ENCODE measurements at places on chromosomes 4 and X.

GRCh38 chr4:178196751-178197374 is 754.6 kb upstream of the AGA start:
- DNase-seq = no peak

DNA sequence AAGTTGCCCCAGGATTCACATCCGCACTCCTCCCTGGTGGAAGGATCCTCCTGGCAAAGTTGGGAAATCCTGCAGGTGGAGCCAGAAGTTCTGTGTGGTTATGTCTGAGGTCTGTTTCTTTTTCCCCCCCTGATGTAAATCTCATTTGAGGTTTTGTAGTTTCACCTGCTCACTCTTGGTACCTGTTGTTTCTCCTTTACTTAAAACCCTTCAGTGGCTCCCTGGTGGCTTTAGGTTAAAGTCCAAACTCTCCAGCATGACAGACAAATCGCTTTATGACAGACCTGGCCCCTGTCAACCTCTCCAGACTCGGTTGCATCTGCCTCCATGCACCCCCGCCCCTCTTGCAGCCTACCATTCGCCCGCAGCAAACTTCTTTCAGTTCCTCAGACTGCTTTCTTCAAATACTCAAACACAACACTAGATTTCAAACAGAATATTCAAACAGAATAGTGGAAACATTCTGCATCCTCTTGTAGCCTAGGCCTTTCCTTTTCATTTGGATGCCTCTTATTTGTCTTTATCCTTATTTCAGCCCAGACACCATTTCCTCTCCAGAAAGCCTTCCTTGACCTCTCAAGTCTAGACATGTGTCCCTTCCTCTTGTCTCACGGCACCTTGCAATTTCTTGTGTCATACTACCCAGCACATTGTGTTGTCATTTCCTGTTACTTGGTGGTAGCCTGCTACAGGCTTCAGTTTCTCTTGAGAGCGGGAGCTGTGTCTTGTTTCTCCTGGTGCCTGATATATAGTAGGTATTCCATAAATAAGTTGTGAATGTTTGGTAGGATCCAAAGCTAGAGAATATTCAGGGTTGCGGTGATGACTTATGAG is 24.8 kb downstream of the IL13RA1 start:
- no peak for DNase-seq

- no peak for DNase-seq
Measured at GRCh38 chr4:13464973-13465372, 19.2 kb downstream of the RAB28 start.

GRCh38 chrX:64394059-64394873 is 986 bp downstream of the MTMR8 start:
- no peak for DNase-seq

DNA sequence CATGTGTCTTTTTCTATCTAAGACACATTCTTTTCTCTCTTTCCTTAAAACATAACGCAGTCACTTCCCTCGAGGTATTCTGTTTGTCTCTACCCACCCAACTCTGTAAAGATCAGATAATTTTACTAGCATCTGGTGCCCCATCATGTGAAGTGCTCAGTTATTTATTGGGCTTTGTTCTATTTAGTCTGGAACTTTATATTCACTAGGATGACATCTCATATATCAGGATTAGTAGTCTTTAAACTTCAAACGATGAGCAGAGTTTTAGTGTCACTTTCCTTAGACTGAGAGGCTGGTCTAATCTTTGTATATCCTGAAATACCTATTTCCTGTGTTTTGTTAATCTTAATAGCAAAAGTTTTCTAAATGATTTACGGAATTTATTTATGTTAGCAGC is 445.5 kb upstream of the NDST3 start:
- DNase-seq = no peak

DNA sequence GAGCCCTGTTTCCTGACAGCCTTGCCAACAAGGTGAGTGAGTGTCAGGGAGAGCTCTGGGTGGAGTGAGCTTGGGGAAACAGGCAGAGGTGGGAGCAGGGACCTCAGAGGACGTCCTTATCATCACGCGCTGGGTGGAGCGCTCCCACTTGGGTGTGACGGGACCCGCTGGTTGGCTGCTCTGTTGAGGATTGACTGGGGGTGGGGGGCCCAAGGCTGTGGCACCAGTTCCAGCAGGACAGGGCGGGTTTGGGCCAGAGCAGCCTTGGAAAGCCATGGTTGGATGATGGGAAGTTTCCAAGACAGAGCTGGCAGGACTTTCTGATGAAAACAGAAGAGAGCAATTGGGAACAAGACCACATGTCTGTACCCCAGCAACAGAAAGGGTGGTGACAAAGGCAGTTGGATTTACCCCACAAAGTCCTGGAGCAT is 3.0 kb upstream of the PCGF3 start:
- DNase-seq = no peak

DNA sequence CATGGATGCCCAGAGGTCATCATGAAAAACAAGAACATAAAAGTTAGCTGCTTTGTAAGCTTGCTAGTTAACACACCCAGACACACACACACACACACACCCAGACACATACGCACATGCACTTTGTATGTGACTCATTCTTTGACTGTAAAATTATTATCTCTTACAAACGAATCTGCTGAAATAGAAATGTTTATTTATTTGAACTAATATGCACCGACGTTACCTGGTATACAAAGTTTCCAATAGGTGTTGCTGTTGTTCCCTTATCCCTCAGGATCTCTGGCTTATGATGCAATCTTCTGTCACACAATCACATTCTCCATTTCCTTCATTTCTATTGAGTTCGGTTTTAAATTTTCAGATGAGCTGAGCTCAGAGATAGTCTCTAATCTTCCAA is 209.3 kb downstream of the PTTG2 start:
- DNase-seq = no peak

DNA sequence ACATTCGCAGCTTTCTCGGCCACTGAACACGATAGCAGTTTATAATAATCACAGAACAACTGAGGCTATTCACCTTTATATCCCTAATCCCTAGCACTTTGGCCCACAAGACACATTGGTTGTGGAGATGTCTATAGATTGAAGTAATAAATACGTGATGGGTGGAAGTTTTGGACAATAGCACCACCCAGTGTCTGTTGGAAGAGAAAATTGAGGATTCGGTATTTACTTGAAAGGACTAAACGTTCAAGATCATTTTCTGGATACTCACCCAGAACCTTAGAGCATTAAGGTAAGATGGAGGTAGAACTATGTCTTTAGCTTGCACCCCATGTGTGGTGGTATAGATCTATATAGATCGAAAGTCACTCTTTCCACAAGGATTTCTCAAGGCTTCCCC is 787 bp upstream of the TMSB15A start:
- DNase-seq = no peak

DNA sequence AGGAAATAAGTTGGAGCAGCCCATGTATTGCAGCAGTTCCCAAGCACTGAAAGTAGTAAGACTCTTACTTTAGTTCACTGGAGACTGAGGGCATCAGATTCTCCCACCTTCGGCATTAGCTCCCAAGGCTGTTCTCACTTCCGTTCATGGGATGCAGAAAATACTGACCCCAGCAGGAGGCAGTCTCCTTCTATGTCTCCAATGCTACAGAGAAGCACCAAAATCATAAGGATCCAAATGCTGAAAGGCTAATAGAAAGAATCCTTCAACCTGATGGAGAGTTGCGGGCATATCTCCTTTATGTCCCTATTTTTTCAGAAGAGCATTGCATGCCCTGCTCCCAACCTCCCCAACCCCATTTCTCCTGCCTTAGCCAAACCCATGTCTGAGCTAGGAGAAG is 32.4 kb downstream of the ADH7 start:
- no peak for DNase-seq

DNA sequence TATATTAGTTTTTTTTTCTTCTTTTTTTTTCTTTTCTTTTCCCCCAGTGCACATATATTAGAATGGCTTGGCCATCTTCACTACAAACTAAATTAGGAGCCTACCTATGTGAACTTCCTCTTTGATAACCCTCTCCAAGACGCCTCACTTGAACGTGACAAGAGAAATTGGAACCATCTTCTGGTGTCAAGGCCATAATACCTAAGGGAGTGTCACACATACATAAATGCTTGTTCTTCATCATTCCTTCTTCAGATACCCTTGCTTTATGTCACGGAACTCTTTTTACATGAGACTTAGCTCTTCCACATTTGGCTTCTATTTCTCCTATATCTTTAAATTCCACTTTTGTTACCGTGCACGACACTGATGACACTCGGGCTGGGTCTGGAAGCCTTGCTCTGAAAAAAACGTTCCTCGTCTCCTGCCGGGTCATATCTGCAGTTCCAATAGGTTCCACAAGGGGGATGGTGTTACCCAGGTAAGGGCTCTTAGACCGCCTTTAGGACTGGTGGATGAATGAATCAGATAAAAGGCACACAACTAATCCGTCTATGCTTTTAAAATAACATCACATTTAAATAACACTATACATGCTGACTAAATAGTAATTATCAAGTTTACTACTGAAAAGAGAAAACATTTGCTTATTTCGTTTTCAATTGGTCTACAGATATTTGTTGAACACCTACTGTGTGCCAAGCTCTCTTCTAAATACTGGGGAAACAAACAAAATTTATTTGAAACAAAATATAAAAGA is 19.9 kb downstream of the DGAT2L6 start:
- DNase-seq = peak; percentile 74

DNA sequence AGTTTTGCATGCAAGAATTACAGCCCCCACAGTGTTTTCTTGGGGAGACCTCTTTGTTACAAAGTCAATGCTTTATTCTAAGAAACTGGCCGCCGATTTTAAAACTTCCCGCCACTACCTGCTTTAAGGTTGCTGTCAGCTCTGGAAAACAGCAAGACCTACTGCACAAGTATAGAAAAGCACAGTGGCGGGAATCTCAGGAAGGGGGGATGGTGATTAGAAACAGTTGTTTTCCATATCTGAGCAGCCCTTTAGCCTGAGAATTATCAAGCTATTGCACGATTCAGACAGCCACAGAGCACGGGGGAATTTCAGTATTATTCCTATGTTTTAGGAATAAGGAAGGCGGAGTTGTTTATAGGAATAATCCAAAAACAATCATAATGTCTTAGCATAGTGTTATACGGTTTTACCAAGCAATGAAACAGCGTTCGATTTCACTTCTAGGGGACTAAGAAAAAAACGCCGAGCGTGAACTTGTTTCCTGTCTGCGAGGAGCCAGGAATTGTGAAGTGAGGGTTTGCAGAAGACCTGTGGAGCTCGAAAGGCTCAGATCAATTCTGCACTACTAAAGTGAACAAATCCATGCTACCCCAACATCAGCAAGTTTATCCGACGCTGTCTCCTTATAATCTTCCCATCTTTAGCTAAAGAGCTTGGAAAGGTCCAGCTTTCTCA is 81.3 kb downstream of the HMGN5 start:
- no peak for DNase-seq

- no peak for DNase-seq
Measured at GRCh38 chr4:2194496-2194895, 47.4 kb downstream of the HAUS3 start.

GRCh38 chrX:22430701-22431100 is 158.0 kb downstream of the CBLL2 start:
- no peak for DNase-seq

DNA sequence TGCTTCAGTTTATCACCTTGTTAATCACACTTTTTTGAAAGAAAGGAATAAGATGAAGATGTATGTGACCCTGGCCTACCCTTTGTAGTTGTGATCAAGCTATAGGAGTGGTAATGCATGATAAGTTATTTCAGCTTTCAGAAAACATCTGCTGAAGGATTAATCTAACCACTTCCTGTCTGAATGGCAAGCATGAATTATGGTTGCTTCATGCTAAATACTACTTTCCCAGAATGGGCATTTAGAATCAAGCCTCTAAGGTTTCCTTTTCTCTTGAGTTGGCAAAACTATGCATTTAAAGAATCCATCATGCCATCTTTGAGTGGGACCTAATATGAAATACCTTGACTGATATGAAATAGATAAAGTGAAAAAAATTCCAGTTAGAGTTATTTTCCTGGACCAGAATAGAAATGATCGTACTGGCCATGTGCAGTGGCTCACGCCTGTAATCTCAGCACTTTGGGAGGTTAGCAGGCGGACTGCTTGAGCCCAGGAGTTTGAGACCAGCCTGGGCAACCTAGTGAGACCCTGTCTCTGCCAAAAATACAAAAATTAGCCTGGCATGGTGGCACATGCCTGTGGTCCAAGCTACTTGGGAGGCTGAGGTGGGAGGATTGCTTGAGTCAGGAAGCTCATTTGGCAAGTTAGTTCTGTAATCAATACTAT is 59.1 kb downstream of the ANXA3 start:
- DNase-seq = no peak

- no peak for DNase-seq
Measured at GRCh38 chr4:141757287-141757686, 120.9 kb downstream of the IL15 start.

- DNase-seq = no peak
Measured at GRCh38 chrX:103098488-103098887, 5.5 kb upstream of the NXF3 start.

- DNase-seq = no peak
Measured at GRCh38 chrX:150525061-150525919, 43.1 kb upstream of the MTM1 start.

DNA sequence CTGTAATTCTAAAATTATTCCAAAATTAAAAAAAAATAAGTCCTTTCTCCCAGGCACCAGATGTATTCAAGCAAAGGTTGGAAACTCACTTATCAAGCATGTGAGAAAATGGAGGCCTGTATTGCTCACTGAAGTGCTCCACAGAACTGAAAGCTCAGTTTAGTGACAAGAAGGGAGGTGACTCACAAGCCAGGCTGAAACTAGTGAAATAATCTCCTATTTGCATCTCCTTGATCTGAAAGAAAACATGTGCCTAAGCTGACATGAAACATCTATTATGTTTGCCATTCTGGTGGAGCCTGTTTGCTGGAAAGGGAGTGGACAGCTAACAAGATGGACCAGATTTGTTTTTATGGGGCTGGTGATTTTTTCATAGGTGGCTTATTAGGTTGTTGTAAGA is 54.0 kb upstream of the AMELX start:
- DNase-seq = no peak

- no peak for DNase-seq
Measured at GRCh38 chr4:148874331-148874730, 432.1 kb upstream of the NR3C2 start.

DNA sequence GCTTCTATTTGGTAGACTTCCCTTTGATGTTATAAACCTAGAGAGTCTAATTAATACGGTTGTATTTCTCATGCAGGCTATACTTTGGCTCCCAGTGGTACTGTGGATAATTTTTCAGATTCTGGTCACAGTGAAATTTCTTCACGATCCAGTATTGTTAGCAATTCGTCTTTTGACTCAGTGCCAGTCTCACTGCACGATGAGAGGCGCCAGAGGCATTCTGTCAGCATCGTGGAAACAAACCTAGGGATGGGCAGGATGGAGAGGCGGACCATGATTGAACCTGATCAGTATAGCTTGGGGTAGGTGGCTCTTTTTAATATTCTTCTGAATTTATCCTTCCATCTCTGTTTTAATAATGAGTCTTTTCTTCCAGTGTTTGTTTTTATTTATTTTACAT is 249.7 kb downstream of the RAPGEF2 start:
- no peak for DNase-seq

DNA sequence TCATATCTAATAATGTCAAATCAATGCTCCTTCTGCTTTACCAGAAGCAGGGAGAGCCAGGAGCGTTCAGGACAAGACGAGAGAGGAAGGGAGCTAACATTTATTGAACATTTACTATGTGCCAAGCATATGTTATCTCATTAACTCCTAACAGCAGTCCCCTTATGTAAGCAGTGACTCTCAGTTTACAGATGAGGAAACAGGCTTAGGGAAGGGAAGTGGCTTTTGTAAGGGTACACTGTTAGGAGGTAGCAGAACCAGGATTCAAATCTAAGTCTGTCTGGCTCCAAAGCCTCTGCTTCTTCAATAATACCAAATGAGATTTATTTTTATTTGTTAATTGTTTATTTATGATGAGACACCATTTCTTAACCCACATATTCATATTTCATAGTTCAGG is 2.6 kb upstream of the STARD8 start:
- DNase-seq = no peak

Data from stimulated activated naive CD8-positive, alpha-beta T cell treated with anti-CD3 and anti-CD28 coated beads, Interleukin-15, Interleukin-2, amounts not matched to agents 100 U/mL and 50 U/mL, for 24 hours (primary cell).